Ovary (tissue), 10 donors: ENCODE measurements at places on chromosomes 6 and 20. TPM values are rescaled to one million over a fixed set of nuclear protein-coding genes. Genes with fewer than 3 reads are reported as not detected.

- H3K4me3 ChIP-seq: no peak overlapping the region
- H3K27ac ChIP-seq: no peak overlapping the region
- no peaks in the 10 kb centered on the region for H3K36me3 ChIP-seq
- no peaks in the 10 kb centered on the region for H3K4me1 ChIP-seq
- H3K27me3 ChIP-seq: no peaks in the 10 kb centered on the region
- no peak for DNase-seq
Measured at GRCh38 chr6:14984519-14984853, 261.4 kb upstream of the JARID2 start.

GRCh38 chr6:25181923-25182322, 97.3 kb upstream of the CARMIL1 start:
- H3K36me3 ChIP-seq: no peaks in the 10 kb centered on the region
- no peaks in the 10 kb centered on the region for H3K27me3 ChIP-seq
- no peak overlapping the region for H3K27ac ChIP-seq
- DNase-seq: no peak

DNA sequence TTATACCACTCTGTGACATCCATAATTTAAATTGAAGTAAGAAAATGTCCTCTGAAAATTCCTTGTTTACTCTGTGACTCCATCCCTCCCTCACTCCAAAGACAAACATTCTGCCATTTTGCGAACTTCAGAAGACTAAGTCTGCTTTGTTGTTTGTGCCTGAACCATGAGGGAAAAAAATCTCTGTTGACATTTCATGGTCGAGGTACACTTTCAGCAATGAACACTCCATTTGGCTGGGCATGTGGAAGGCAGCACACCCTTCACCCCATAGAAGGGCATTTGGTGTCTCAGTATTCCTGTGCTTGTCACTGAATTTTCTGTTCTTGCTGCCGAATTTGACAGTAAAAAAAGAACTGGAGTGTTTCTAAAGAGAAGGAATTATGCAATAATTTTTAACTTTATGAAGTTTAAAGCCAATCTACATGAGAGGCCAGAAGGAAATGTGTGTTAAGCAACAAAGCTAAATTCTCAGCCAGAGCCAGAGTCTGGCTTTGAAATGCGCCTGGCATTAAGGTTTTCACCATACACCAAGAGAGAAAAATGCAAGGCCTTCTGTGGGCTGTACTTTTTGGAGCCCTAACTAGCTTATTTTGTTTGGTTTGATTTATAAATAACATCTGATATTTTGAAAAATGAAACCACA, 4.7 kb upstream of the PBOV1 start:
- H3K36me3 ChIP-seq: no peaks in the 10 kb centered on the region
- DNase-seq: no peak
- no peak overlapping the region for H3K4me3 ChIP-seq

DNA sequence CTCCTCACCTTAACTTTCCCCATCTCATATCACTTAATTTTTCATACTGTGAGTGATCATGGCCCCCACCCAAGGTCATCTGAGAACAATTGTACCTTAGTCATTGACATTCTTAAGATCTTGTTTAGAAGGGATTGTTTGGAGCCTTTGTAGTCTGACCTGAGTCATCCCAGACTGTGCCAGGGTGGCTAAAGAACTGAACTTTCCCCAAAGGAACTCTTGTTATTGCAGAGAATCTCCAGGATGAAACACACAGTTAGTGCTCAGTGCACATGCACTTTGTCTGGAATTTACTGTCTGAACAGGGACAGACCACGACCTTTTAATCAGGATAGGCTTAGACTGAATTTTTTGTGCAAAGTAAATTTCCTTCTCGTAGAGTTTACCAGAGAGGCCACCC, 112.6 kb upstream of the CCN2 start:
- no peaks in the 10 kb centered on the region for H3K36me3 ChIP-seq
- H3K27ac ChIP-seq: no peak overlapping the region
- H3K4me3 ChIP-seq: no peak overlapping the region

DNA sequence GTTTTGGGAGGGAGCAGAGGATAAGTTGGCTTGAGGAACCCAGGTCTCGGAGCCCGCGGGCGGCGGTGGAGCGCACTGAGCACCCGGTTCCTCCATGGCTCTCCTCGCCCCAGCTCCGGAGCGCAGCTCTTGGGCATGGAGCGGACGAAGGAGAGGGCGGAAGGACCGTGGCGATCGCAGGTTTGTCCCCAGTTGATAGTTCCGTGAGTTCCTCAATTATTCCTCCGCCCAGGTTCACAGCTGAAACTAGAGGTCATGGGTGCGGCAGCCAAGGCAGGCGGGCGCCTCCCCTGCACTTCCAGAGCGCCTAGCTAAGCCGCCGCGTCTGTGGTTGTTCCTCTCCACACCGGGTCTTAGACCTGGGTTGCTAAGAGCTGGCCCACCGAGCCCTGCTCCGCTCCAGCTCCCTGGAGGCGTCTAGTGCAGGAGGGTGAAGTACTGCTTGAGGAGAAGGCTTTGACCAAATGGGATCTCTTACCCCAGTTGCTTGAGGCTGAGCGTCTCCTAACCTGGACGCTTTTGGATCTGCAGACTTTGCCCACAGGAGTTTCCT, at the start of gene HTR1B:
Gene HTR1B, minus strand, starts transcription at position 184 of the 553 bp plus-strand sequence. Its CDS starts 88 bp downstream, at position 96.
- no peaks in the 10 kb centered on the region for H3K4me1 ChIP-seq
- DNase-seq: no peak
- H3K27me3 ChIP-seq: no peaks in the 10 kb centered on the region
- H3K27ac ChIP-seq: no peak within 1 kb of the TSS

DNA sequence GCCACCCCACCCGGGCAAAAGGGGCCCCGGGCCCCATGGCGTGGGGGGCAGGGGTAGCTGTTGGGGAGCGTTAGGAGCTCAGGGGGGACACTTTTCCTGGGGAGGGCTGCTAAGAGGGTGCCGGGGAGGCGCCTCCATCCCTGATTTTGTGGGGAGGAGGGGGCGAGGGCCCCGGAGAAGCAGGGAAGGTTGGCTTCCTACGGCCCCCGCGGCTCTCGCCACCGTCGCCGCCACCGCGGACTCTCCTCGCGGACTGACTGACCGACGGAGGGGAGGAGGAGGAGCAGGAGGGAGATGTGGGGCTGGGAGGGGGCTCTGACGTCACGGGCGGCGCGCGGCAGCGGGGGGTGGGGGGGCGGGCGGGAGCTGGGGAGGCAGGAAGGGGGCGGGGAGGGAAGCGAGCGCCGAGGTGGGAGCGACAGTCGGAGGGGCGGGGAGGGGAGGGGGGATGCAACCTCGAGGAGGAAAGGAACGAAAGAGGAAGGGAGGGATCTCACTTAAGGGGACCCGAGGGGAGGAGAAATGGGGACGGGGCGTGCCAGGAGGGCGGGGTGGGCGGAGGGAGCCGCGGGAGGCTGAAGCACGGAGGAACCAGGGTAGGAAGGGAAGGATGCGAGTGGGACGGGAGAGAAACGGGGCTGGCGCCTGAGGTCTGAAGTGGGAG, 5.1 kb downstream of the GABBR1 start:
- peak overlapping the region; percentile 56 for H3K4me3 ChIP-seq
- H3K27ac ChIP-seq: peak overlapping the region; percentile 78
- peak; percentile 81 for DNase-seq
- peaks cover 11% of the 10 kb centered on the region for H3K4me1 ChIP-seq
- no peaks in the 10 kb centered on the region for H3K27me3 ChIP-seq

- H3K36me3 ChIP-seq: no peaks in the 10 kb centered on the region
- DNase-seq: no peak
- H3K4me3 ChIP-seq: no peak overlapping the region
- no peak overlapping the region for H3K27ac ChIP-seq
- H3K4me1 ChIP-seq: peaks cover 3% of the 10 kb centered on the region
Measured at GRCh38 chr20:10877342-10877741, 203.5 kb upstream of the JAG1 start.

DNA sequence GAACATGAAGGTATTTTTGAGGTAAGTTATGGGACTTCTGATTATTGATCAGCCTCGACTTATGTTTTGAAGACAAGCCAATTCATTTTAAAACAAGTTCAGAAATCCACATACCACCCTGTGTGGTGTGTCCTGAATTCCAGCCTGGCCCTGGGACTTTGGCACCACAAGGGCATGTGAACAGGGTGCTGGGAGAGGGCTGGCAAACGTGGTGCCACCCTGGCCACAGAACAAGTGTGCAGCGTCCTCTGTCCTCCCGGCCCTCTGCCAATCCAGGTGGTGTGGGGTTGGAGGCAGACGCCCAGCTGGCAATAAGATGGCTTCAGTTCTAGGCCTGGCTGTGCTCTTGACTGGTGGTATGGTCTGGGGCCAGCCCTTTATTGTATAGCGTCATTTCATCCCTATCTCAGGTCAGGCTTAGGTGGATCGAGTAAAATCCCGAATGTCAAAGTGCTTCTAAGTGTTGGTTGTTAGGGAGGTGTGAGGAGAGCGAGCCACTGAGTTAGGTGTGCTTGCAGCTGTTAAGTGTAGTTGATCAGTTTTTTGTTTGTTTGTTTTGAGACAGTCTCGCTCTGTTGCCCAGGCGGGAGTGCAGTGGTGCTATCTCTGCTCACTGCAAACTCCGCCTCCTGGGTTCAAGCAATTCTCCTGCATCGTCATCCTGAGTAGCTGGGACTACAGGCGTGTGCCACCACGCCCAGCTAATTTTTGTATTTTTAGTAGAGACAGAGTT, 84.2 kb downstream of the RNF144B start:
- no peak overlapping the region for H3K4me3 ChIP-seq
- no peaks in the 10 kb centered on the region for H3K4me1 ChIP-seq
- no peaks in the 10 kb centered on the region for H3K27me3 ChIP-seq
- no peak for DNase-seq
- no peaks in the 10 kb centered on the region for H3K36me3 ChIP-seq

DNA sequence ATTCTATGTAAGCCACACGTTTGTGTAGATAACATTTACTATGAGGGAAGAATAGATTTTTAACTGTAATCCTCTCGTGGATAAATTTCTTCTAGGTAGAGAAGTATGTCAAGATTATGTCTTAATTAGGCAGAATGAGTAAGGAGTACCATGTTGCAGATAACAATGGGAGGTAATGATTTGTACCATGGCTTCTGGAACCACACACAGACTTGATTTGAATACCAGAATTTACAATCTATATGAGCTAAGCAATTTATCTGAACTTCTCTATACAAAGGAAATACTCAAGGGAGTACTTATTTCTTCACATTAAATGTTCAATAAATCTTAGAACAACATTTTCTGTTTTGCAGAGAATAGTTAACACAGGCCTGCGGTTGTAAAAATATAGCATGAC, 51.5 kb downstream of the RPS12 start:
- H3K27me3 ChIP-seq: no peaks in the 10 kb centered on the region
- no peak overlapping the region for H3K4me3 ChIP-seq
- H3K27ac ChIP-seq: no peak overlapping the region
- H3K4me1 ChIP-seq: no peaks in the 10 kb centered on the region
- DNase-seq: no peak

PLA2G7 gene
- 0.72 TPM for total RNA-seq

TCF15 gene
- 0.33 TPM for total RNA-seq

ID1 gene
- 353 TPM for total RNA-seq

ZBTB22 gene
- 25.4 TPM for total RNA-seq
